Astrocyte of the spinal cord (primary cell): ENCODE measurements at places on chromosomes 4 and X.
A peak's percentile ranks its signal among the peaks of the same experiment; 100 is the strongest.

DNA sequence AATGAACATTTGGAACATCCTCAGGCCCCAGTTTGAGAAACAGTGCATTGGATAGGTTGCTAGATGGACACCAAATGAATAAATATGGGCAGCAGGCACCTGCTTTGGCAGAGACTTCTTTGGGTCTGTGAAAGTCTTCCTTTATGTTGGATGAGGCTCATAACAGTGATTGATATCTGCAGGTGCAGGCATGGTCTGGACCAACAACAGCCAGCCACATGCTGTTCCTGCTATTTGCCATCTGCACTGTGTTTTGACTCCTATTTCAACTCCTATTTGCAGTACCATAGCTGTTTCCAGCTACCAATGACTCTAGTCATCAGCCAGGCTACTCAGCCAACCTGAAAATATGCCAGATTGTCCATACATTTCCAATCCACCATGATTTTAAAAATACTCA lies 60.9 kb downstream of the ANAPC4 start:
- no peak for DNase-seq

DNA sequence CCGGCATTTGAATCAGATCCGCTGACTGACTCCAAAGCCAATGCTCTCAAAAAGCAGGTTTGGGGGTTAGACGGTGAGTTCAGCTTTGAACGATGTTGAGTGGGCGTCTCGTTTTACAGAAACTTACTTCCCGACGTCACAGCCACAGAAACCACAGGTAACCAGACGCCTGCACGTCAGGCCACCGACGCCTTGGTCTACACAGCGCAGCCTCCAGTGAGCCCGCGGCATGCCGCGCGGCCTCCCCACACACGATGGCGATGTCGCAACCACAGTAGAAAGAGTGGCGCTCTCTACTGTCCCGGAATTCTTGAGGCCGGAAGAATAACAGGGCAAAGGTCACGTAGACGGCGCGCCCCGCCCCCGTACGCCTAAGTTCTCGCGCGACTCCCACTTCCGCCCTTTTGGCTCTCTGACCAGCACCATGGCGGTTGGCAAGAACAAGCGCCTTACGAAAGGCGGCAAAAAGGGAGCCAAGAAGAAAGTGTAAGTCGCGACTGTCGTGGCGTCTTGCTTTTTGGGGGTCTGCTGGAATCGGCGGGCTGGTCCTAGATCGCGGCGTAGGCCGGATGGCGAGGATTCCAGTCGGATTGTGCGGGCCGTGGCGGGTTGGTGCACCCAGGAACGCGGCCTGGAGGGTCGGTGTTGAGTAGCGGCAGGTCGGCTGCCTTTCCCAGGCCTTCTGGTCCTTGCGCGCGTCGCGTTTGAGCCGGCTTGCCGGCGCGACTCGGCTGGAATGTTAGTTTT lies at the start of gene RPS3A:
Gene RPS3A, plus strand, starts transcription at position 400 of the 747 bp plus-strand sequence. Its CDS starts 25 bp downstream, at position 425.
- peak; percentile 99 for DNase-seq

- DNase-seq, result no peak
These were observed 56.5 kb upstream of the ARX start for GRCh38 chrX:25072247-25072646.

- DNase-seq, result peak; percentile 15
These were observed 81.1 kb downstream of the CT47B1 start for GRCh38 chrX:120794525-120794975.

GRCh38 chr4:40562208-40562607 lies 67.5 kb downstream of the RBM47 start:
- DNase-seq, result no peak

DNA sequence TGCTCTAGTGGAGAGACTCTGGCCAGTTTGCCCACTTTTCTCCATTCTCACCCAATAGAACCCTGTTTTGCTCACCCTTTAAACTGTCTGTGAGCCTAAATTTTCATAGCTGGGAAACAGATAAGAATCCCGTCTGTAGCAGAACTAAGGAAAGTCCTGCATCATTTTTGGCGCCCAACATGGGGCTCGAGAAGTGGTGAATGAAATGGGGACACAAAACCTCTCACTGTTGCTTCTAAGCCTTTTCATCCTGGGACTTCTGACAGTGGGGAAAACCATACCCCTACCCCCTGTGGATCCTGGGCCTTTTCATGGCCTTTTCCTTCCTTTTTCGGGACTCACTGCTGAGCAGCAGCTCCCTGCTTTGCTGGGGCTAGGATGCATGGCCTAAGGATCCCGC lies 189.9 kb downstream of the INPP4B start:
- peak; percentile 37 for DNase-seq

DNA sequence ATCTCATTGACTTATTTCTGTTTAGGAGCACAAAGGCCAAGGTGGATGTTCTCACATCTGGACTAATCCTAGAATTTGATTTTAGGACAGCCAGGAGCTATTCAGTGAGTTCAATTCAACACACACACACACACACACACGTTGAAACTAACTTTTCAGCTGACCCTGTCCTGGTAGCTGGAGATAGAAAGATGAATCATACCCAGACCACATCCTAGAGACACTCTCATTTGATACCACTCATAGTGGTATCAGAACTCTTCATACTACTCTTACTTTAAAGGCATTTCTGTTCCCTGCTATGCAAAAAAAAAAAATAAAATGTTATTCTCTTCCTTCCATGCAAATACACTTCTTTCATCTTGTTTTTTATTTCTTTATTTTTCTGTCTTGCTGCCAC lies 36.7 kb downstream of the KLF8 start:
- DNase-seq, result no peak

GRCh38 chrX:108468486-108468885 lies 28.8 kb downstream of the COL4A5 start:
- DNase-seq, result peak; percentile 69

- DNase-seq, result no peak
These were observed 324.0 kb downstream of the ARHGAP10 start for GRCh38 chr4:148055844-148056243.

GRCh38 chr4:71221510-71222466 lies 117.0 kb upstream of the SLC4A4 start:
- DNase-seq, result no peak

- no peak for DNase-seq
These were observed 6.2 kb downstream of the SORCS2 start for GRCh38 chr4:7198440-7199128.

DNA sequence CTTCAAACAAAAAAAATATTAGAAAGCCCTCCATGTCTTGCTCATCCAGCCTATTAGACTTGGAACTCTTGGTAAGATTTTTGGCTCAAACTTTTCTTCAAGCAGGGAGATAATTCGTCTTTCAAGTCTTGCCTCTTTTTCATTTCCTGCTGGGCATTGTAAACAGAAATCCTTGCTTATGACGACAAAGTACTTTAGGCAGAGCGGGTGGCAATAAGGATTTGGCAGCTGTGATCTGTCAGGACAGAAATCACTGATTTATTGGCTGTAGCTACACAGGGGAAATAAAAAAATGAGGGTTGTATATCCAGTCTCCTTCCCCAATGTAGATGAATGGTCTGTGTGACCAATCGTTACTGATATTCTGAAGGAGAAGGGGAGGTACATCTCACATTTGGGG lies 121.6 kb downstream of the SLC4A4 start:
- DNase-seq, result peak; percentile 23

- DNase-seq, result no peak
These were observed 82.4 kb upstream of the KLF3 start for GRCh38 chr4:38581426-38582106.

DNA sequence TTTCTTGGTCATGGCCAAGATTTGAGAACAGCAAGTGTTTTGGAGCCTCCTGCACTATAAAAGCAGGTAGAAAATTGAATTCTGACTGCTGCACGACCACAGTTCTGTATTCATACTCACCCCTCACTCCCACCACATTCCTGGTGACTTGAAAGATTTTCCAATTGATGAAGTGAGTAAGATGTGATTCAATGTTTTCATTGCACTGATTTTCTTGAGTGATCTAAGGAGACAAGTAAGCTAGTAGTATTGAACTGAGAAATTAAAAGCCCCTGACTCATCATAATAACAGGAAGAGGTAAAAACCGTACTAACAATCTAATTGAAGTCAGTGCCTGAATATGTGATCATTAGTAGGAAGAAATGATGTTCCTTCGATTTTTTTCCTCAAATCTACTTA lies 6.1 kb upstream of the SEC24D start:
- peak; percentile 73 for DNase-seq

DNA sequence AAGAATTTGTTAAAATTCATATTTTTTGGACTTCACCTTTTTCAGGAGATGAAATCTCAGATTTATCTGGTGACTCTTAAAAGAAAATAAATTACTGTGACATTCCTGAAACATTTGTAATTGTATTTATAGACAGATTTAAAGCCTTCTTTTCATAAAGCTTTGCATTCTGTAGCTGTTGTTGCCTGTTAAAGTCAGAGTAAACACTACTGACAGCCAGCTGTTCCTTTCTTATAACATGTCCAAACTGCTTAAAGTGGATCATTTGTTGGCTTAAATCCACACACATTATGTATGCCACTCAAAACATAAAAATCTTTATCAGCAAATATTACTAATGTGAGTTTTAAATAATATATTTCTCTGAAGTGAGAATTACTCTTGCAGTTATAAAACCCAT lies 157.5 kb downstream of the TECRL start:
- no peak for DNase-seq

DNA sequence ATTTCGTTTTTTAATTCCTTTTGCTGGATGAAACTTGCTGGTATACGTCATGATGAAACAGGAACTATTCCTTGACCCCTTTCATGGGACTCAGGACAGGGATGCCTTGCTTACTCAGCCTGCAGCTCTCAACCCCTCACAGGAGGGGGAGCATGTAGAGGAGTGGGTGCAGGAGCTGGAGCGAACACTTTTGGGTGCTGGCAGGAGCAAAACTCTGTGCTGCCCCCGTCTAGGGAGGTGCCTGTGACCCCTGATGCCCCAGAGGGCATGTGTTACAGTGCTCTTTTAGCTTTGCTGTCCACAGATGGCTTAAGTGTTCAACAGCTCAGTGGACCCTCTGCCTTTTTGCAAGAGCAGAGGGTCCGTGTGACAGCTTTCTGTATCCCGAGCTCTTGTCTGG lies 56.8 kb upstream of the TEX13C start:
- DNase-seq, result no peak

- no peak for DNase-seq
These were observed 1229.7 kb downstream of the PCDH18 start for GRCh38 chr4:136302566-136302965.

GRCh38 chr4:154137320-154137905 lies 348.5 kb upstream of the SFRP2 start:
- no peak for DNase-seq
